ENCODE measurements at places on chromosomes 6 and 20. TPM values are rescaled to one million over a fixed set of nuclear protein-coding genes. Genes with fewer than 3 reads are reported as not detected.

NMBR gene
- total RNA-seq: not detected

CASS4 gene
- total RNA-seq: 9.7 TPM

HRH3 gene
- total RNA-seq: not detected

DNA sequence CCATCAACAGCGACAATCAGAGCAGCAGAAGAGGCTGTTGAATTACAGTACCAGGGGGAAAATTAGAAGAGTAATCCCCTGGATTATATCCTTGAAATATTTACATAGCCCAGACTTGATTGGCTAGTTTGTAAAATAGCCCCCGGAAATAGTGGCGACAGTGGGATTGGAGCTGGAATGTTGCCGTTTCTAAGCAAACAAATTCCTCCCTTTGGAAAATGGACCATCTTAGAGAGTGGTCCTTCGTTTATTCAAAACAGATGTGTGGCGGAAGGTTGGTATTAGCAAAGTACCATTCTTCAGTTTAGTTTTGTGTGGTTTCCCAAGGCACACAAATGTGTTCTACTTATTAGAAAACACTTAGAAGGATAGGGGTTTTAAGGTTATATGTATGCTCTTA lies 4.5 kb upstream of the EPB41L2 start:
- no peak for DNase-seq
- no peaks in the 10 kb centered on the region for H3K27me3 ChIP-seq
- H3K4me1 ChIP-seq: peaks cover 7% of the 10 kb centered on the region
- no peak overlapping the region for H3K4me3 ChIP-seq

GRCh38 chr6:33160728-33161344 lies 31.4 kb downstream of the COL11A2 start:
- H3K36me3 ChIP-seq: no peaks in the 10 kb centered on the region
- no peak overlapping the region for H3K27ac ChIP-seq
- H3K27me3 ChIP-seq: no peaks in the 10 kb centered on the region
- DNase-seq: no peak
- no peak overlapping the region for H3K4me3 ChIP-seq

GRCh38 chr6:30970946-30971345 lies 12.6 kb upstream of the MUC21 start:
- no peak for DNase-seq
- H3K4me3 ChIP-seq: no peak overlapping the region
- no peaks in the 10 kb centered on the region for H3K36me3 ChIP-seq

DNA sequence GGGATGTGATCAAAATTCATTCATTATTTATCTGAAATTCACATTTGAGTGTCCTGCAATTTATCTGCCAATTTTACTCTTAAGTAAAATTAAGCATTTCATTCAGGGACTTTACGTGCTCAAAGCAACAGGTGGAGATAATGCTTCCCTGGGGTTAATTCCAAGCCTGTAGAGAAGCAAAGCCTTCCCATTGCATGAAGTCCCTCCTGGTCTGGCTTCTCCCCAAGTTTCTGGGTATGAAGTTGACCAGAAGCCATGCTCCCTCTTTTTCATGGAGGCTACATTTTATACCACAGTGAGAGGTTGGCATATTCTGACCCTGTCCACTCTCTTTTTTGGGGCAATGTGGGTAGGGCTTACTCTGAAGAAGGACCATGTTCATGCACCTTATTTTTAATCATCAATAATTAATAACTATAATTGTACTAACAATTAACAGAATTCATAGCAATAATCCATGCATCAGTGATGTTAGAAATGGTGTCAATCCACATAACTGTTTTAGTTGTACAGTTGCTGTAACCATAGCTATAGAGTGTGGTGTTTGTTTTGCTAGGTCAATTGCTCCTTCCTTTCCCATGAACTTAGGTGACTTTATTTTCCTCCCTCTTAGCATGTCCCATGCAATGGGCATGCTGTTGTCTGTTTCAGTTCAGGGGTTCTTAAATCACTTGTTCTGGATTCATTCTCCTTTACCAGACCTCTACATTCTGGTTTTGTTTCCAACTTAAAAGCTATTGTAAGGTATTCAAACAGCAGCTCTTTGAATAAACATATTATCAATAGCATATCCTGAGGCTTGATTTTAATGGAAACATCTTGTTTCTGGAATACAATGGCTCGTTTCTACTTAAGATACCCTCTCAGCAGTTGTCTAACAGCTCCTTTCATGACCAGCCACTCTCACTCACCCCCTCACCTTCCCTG lies 1.5 kb downstream of the LAMA4 start:
- H3K36me3 ChIP-seq: no peaks in the 10 kb centered on the region
- peaks cover 18% of the 10 kb centered on the region for H3K27me3 ChIP-seq
- no peak overlapping the region for H3K4me3 ChIP-seq
- no peak overlapping the region for H3K27ac ChIP-seq

GRCh38 chr6:129183681-129184301 lies 300.9 kb downstream of the LAMA2 start:
- H3K36me3 ChIP-seq: no peaks in the 10 kb centered on the region
- no peaks in the 10 kb centered on the region for H3K4me1 ChIP-seq
- no peaks in the 10 kb centered on the region for H3K27me3 ChIP-seq
- H3K4me3 ChIP-seq: no peak overlapping the region
- no peak for DNase-seq

GRCh38 chr20:11156922-11157321 lies 483.1 kb upstream of the JAG1 start:
- H3K4me1 ChIP-seq: no peaks in the 10 kb centered on the region
- no peaks in the 10 kb centered on the region for H3K36me3 ChIP-seq
- H3K27me3 ChIP-seq: peaks cover 2% of the 10 kb centered on the region
- H3K27ac ChIP-seq: no peak overlapping the region

Data from T-cell (primary cell).